ENCODE measurements at places on chromosomes 16 and 17. TPM values are rescaled to one million over a fixed set of nuclear protein-coding genes. Genes with fewer than 3 reads are reported as not detected.

Gene MYH2
- total RNA-seq = not detected

Gene TAC4
- total RNA-seq = not detected

Gene RUNDC3A
- 0.87 TPM for total RNA-seq

Gene SHISA6
- not detected for total RNA-seq

Gene CD300E
- not detected for total RNA-seq

Gene VASN
- 3.3 TPM for total RNA-seq

Gene CCL1
- not detected for total RNA-seq

Gene FBXL16
- total RNA-seq = 15.2 TPM
